ENCODE measurements at places on chromosomes 3 and 15.

DNA sequence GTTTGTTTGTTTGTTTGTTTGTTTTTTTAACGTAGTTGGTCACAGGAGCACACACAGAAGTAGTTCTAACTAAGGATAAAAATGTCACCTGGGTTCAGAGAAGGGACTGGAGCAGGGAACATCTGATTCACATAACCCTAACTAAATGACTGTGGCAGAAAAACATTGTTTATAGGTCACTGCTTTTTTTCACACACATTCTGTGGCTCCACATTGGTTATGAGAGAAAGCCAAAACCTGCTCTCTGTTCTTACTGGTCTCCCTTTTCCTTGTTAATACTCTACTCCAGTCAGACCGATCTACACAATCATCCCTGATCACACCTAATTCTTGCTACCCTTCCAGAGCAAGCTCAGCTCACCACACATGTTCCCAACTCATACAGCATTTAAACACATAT is 190.4 kb upstream of the ICE2 start:
- no peak for DNase-seq

DNA sequence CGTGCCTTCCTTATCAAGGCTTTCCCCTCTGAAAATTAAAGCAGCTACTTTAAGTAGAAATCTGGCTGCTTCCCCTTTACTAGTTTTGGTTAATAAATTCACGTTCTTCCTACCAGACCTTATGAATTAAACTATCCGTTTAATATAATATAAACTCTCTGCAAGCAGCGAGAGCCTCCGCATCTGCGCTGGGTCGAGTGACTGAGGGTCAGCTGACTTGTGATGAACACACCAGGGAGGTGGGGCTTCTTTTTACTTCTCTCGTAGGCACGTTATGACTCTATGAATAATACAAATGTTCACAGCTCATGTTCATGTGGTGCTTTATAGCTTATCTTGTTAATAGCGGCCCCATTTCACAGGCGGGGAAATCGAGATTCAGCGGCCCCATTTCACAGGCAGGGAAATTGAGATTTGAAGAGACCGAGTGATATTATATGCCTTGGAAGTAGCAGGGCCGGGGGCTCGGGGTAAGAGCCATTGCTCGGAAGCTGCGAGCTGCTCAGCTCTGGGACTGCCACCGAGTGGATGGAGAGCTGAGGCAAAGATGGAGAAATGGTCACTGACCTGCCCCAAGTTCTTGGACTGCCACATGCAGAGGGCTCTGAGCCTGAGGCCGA is 8.3 kb downstream of the MUC4 start:
- DNase-seq, result no peak

GRCh38 chr3:13515786-13516759 is 32.9 kb upstream of the FBLN2 start:
- DNase-seq, result no peak

- no peak for DNase-seq
Observed at GRCh38 chr3:160870327-160870726, 114.3 kb downstream of the PPM1L start.

DNA sequence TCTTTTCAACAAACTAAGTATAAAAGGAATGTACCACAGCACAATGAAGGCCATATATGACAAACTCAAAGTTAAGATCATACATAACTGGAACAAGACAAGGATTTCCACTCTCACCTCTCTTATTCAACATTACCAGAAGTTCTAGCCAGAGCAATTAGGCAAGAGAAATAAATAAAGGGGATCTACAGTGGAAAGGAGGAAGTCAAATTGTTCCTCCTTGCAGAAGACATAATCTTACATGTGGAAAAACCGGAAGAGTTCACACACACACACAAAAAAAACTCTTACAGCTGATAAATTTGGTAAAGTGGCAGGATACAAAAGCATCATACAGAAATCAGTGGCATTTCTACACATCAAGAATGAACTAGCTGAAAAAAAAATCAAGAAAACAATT is 277.9 kb downstream of the MCTP2 start:
- DNase-seq, result no peak

DNA sequence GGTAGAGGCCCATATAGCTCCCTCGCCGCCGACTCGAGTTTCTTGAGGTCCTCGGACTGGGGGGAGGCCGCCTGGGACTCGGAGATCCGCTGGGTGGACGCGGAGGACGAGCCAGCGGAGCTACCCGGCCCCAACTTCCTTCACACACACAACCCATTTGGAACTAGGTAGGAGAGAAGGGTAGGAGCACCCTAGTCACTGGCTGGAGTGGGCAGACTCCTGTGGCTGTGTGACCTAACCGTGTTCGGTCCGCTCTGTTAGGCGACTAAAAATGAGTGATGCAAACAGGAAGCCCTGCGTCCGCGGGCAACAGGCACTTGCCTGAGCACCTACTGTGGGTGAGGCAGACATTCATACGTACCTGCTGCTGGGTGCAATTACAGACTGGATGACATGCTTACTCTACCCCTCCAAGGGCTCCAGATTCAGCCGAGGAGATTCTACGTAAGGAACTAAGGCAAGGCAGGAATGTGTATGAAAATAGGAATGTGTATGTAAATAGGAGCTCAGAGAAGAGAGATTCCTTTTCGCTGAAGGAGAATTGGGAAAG is 4.6 kb upstream of the SIN3A start:
- DNase-seq, result no peak

- no peak for DNase-seq
Observed at GRCh38 chr15:22229990-22230819, 149.9 kb downstream of the OR4M2 start.

GRCh38 chr3:101536266-101536665 is 23.3 kb upstream of the SENP7 start:
- DNase-seq, result no peak

All from NCI-H2081 treated with DMSO at 0.1 percent for 48 hours (cell line).